ENCODE measurements at places on chromosomes 4 and X. TPM values are rescaled to one million over a fixed set of nuclear protein-coding genes. Genes with fewer than 3 reads are reported as not detected.
A peak's percentile ranks its signal among the peaks of the same experiment; 100 is the strongest.

DNA sequence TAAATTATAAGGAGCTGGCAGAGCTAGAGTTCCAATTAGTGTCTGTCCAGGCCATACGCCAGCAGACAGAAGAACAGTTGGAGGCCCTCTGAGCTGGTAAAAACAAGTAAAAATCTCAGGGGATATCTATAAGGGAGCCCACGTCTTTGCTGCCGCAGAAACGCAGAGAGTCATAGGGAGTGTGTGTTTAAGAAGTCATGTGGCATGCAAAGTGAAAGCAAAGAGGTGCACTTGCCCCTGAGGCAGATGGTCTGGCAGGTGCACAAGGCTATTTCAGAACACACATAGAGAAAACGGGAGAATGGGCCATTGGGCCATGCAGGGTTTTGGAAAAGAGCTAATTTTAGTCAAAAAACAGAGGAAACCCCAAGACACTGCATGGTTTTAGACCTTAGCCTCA lies 92.7 kb downstream of the NAP1L3 start:
- no peak for DNase-seq
- H3K4me3 ChIP-seq, result no peak overlapping the region
- H3K27ac ChIP-seq, result no peak overlapping the region
- H3K27me3 ChIP-seq, result no peaks in the 10 kb centered on the region
- no peaks in the 10 kb centered on the region for H3K4me1 ChIP-seq
- no peaks in the 10 kb centered on the region for H3K36me3 ChIP-seq

GRCh38 chr4:126136922-126137781 lies 822.4 kb downstream of the FAT4 start:
- H3K4me3 ChIP-seq, result no peak overlapping the region
- no peak overlapping the region for H3K27ac ChIP-seq
- H3K27me3 ChIP-seq, result no peaks in the 10 kb centered on the region
- no peak for DNase-seq
- no peaks in the 10 kb centered on the region for H3K4me1 ChIP-seq

GRCh38 chrX:136147315-136147901 lies at the start of gene FHL1:
TSS of gene FHL1 (plus strand) at chrX:136147533.
- H3K4me1 ChIP-seq, result peaks cover 12% of the 10 kb centered on the region
- DNase-seq, result peak; percentile 37
- H3K27ac ChIP-seq, result no peak within 1 kb of the TSS
- no peaks in the 10 kb centered on the region for H3K36me3 ChIP-seq

DNA sequence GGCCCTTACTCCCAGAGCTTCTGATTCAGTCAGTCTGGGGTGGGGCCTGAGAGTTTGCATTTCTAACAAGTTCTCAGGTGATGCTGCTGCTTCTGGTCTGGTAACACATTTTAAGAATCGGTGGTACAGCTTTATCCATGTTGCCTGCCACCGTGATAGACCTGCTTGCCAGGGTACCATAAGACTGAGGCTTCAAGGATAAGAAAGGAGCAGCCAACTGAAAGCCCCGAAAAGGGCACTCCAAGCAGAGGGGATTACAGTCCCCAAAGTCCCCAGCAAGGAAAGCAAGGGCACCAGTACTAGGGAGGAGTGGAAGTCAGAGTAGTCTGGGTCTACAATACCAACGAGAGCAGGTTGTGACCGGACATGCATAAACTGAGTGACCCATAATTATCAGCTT lies 49.8 kb downstream of the APOO start:
- DNase-seq, result no peak
- H3K4me3 ChIP-seq, result no peak overlapping the region
- H3K36me3 ChIP-seq, result peaks cover 4% of the 10 kb centered on the region

- H3K27ac ChIP-seq, result no peak overlapping the region
- H3K36me3 ChIP-seq, result no peaks in the 10 kb centered on the region
- no peak overlapping the region for H3K4me3 ChIP-seq
These were observed 2353.5 kb downstream of the ARAP2 start for GRCh38 chr4:33890841-33891240.

GRCh38 chr4:184805462-184806228 lies 20.1 kb downstream of the ACSL1 start:
- H3K27me3 ChIP-seq, result no peaks in the 10 kb centered on the region

DNA sequence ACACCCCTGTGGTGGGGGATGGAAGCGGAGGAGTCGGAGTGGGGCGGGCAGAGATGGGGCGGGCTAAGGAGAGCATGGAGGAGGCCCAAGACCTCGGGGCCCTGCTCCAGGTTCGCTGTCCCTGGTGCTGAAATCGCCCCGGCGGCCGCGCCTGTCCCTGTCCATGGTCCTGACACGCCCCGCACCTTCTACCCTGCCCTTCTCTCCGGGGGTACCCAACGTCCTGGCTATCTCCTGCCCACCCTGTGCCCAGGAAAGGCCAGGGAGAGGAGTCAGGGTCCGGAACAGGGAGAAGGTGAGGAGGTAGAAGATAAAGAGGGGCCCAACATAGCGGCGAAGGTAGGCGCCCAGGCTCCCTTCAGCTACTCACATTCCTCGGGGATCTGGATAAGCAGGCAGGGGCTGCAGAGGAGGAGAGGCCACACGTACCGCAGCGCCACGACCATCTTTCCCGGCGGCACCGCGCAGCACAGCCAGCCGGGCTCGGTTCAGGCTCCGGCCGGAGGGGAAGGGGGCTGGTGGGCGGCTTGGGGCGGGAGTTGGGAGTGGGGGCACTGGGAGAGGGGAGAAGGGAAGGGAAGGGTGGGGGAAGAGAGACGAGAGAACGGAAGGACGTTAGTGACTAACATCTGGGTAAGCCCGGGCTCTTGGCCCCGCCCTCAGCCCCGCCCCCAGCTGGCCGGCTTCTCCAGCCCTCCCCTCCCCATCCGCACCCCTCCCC lies 10.4 kb downstream of the L1CAM start:
- H3K27ac ChIP-seq, result no peak overlapping the region
- DNase-seq, result peak; percentile 34
- H3K27me3 ChIP-seq, result no peaks in the 10 kb centered on the region
- H3K36me3 ChIP-seq, result no peaks in the 10 kb centered on the region
- H3K4me3 ChIP-seq, result no peak overlapping the region

GRCh38 chr4:121448231-121448630 lies 67.4 kb upstream of the QRFPR start:
- H3K4me1 ChIP-seq, result no peaks in the 10 kb centered on the region
- no peak overlapping the region for H3K4me3 ChIP-seq
- H3K27me3 ChIP-seq, result peaks cover 9% of the 10 kb centered on the region

DNA sequence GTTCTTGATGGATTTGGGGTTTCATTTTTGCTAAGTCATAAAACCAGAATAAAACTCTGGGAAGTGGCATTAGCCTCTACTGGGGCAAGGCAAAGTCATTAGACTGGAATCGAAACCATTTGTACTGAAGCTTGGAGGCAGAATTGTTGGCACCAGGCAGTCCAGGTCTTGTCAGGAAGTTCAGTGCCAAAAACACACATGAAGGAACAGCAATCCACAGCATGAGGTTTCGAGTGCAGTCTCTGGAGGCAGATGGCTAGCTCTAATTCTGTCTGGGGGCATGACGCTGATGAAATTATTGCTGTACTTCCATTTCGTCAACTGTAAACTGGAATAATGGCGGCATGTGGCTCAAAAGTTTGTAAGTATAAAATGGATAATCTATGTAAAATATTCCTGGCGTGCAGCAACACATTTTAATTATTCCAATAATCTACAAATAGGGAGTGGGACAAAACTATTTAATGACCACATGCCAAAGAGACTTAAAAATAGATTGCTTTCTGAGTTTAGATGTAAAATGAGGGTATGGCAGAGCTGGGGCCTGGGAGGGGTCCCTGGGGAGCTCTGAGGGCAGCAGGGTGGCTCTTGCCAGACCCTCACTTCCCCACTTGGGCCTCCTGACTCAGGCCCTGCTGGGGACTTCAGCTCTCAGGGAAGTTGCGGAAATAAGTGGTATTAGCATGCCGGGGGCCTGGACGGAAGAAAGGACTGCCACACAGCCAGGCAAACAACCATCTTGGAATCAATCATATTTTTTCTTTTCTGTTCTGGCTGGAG lies 18.8 kb upstream of the CENPU start:
- no peaks in the 10 kb centered on the region for H3K4me1 ChIP-seq
- H3K27ac ChIP-seq, result no peak overlapping the region
- H3K4me3 ChIP-seq, result no peak overlapping the region
- H3K36me3 ChIP-seq, result peaks cover 12% of the 10 kb centered on the region
- H3K27me3 ChIP-seq, result no peaks in the 10 kb centered on the region

DNA sequence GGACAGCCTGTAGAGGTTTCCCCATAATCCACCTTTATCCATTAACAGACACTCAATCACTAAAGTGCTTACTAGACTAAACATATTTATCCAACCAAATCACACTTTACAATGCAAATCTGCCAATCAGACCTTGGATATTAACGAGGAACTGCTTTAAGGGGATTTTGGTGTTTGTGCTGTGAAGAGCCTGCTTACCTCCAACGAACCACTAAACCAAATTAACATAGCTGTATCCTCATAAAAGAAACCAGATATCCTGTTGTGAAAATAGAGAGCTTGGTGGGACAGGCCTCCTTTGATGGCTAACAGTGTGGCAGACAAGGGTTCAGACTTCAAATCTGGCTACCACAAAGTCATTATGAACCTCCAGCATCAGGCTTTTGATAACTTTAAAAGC lies 252.6 kb upstream of the HAND2 start:
- no peaks in the 10 kb centered on the region for H3K4me1 ChIP-seq
- DNase-seq, result no peak
- no peak overlapping the region for H3K4me3 ChIP-seq
- no peaks in the 10 kb centered on the region for H3K36me3 ChIP-seq
- H3K27ac ChIP-seq, result no peak overlapping the region

SASH3 gene
- total RNA-seq, result 117 TPM

FGB gene
- total RNA-seq, result not detected

GAGE1 gene
- total RNA-seq, result not detected
